Suppressor macrophage (primary cell): ENCODE measurements at places on chromosomes 3 and 15.

- DNase-seq = no peak
These were observed 26.2 kb downstream of the LARP6 start for GRCh38 chr15:70827721-70828120.

DNA sequence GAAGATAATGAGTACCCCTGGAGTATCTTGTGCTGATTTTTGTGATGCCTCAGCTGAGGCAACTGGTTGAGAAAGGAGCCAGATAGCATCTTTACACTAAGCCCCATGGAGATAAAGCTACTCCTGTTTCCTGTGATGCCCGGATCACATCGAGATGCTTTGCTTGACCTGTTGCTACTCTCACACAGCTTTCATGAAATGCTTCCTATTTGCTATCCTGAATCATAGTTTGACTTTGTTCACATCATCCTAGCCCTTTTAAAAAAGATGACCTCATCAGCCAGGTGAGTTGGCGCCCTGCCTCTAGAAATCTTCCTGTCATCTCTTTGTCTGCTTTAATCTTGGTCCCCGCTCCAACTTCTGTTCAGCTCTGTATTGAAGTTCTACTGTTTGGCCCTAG lies 409.6 kb upstream of the TBL1XR1 start:
- DNase-seq = no peak

- DNase-seq = no peak
These were observed 59.7 kb upstream of the GK5 start for GRCh38 chr3:142285083-142285517.

GRCh38 chr3:73718326-73719110 lies 93.8 kb upstream of the PDZRN3 start:
- DNase-seq = no peak

DNA sequence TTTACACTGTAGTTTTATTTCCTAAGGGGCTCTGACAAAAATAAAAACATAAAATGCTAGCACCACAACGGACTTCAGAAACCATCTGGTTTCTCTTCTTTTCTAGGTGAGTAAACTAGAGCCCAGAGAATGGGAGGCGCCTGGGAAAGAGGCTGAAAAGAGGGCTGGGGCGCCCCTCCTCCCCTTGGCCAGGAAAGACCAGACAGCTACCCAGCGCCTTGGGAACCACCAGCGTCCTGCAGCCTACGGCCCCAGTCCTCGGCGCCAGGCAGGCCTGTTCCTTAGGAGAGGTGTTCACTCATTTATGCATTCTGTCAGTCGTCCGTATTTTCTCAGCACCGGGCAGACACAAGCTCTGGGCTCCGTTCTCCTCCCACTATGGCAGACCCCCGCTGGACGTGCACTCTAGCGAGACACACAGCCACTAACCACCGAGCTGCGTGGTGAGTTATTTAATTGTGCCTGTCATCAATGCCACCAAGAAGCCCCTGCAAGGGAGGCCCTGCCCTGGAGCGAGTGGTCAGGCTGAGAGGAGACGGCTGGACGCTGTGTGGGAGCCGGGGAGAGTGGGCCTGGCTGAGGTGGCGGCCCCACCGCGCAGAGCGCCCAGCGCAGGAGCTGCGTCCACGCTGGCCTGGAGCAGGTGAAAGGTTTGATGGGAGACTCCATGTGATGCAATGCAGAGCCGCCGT lies 294.4 kb downstream of the OCA2 start:
- DNase-seq = no peak

DNA sequence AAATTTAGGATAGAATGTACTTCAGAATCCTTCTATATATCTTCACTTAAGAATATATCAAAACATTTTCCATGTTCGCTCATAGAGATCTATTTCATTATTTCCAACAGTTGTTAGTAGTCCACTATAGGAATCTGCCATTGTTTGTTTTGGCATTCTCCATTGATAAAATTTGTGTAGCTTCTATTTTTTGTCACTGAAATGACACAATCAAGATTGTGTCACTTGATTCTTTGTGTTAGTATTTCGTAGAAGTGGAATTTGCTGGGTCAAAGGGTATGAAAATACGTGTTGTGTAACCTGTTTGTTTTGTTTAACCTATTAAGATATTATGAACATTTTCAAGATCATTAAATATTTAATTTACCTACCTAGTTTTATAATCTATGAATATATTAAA lies 15.9 kb upstream of the GPR156 start:
- no peak for DNase-seq

GRCh38 chr15:48781017-48781416 lies 29.9 kb downstream of the CEP152 start:
- no peak for DNase-seq

DNA sequence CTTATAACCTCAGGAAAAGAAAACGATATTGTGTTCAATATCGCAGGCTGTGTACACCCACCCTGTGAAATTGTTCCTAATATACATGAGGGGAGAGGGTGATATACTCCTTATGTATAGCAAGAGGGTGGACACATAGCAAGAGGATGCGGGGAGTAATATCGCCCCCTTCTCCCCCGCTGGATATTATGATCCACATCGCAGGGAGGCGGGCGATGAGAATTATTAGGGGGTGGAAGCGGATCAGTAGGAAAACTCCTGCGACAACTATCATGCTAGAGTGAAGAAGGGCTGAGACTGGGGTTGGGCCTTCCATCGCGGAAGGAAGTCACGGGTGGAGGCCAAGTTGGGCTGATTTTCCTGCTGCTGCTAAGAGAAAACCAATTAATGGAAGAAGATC lies 24.9 kb upstream of the BMF start:
- DNase-seq = no peak

GRCh38 chr15:22978691-22979237 lies 1.4 kb downstream of the CYFIP1 start:
- peak; percentile 40 for DNase-seq

- DNase-seq = no peak
These were observed 202.2 kb downstream of the KLF13 start for GRCh38 chr15:31528846-31529245.

- DNase-seq = no peak
These were observed 22.8 kb downstream of the PLS1 start for GRCh38 chr3:142618917-142619461.

DNA sequence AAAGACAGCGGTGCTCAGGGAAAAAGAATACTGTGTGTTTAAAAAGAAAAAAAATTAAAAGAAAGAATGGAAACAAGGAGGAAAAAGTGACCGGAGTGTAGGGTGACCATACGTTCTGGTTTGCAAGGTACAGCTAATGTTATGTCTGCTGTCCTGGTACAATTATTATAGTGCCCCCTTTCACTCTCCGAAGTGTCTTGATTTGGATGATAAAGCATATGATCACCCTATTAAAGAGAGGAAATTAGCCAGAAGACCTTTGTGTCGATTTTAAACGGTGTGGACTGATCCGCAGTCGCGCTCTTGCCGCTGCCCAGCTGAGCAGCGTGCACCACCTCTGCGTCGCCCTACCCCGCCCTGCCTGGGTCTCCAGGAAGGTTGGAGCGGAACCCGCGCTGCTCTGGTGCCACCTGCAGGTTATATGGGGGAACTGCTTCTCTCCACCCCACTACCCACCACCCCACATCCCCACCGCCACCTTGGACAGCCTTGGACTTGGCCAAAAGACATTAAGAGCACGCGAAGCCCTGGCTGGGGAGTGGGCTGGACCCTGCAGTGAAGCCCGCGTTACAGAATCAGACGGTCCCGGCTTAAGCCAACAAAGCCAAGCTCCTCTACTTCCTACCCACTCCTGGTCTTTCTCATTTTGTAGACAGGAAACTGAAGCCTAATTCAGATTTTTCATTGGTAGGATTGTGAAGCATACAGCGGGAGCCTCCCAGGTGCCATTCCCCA lies 41.2 kb upstream of the UBE2Q2 start:
- peak; percentile 89 for DNase-seq

- peak; percentile 49 for DNase-seq
These were observed 80.0 kb downstream of the SQOR start for GRCh38 chr15:45714590-45715488.

DNA sequence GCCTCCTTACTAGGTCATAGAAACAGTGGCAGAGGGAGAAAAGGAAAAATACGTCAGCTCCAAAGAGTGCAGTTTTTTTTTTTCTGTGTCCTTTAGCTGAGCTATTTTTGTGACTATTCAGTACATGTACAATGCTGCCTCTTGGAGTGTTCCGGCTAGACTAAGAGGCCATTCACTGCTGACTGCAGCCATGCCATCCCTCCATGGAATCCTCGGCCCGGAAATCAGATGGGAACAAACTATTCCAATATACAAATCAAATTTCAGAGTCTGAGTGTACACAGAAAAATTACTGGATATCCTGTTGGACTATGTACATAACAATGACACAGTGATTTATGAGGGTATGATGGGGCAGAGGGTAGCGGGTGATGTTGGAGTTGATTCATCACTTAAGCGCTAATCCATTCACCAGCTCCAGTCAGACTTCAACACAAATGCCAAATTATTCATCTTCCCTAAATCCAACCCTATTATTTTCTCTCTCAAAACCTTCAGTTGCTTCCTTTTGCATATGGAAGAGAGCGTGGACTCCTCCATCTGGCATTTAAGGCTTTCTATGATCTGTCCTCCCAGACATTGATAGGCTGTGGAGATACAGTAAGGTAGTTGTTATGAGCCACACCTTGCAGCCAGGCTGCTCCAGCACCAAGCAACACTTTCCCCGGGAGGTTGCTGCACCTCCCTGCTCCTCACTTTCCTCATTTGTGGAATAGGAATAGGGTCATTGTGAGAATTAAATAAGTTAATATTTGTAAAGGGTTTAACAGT lies 109.1 kb downstream of the LPP start:
- DNase-seq = no peak

DNA sequence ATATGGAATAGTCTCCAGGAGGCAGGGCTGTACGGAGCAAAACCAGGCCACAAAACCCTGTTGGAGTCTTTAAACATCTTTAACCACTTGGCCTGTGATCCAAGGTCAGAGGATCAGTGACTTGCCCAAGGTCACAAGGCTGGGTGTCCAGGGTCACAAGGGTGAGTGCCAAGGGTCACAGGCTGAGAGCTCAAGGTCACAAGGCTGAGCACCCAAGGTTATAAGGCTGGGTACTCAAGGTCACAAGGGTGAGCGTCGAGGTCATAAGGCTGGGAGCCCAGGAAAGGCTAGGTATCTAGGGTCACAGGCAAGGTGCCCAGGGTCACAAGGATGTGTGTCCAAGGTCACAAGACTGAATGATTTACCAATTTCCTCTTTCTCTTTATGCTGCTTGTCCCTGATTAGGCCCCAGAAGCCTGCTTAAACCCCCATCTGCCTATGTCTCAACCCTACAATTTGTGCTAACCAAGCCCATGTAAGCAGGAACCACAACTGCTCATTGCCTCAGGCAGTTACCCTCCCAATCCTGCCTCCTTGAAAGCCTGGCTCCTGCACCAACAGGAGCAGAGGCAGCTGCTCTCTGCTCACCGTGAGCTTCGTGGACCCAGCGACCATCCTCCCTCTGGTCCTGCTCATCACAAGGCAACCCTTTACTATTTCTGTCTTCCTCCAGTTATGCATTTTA lies 51.5 kb downstream of the MGLL start:
- DNase-seq = peak; percentile 84
